ENCODE measurements at places on chromosomes 7 and 10.

GRCh38 chr7:45202625-45203024, 45.0 kb downstream of the RAMP3 start:
- no peak for DNase-seq

DNA sequence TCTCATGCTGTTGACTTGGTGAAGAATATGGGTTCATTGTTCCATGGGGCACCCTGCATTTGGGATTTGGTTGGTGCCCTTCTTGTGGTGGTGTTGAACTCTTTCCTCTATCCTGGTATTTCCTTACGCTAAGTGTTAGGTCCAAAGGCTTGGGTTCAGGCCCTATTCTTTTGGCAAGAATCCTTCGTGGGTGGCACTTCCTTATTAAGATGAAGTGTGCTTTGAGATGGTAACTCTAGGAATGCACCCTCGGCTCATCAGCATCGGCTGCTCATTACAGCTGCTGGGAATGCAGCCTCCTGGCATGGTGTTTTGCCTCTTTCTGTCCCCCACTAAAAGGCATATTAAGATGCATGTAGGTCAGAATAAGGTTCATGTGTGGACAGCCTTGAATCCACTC, 380.7 kb downstream of the RPS24 start:
- no peak for DNase-seq

DNA sequence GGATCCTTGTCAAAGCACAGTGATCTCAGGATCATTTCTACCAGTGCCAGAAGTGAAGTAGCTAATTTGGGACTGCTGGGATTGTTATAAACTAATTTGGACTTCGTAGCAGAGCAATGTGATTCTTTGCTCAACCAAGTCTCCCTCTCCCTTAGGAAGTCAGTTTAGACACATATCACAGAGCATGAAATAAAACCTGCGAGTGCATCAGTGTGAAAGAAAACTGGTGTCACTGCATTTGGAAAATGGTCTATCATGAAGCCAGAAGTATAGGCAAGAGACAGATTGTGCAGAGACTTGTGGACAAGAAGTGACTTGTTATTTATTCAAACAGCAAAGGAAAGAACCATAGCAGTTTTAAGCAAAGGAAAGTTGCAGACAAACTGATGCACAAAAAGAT, 560.5 kb upstream of the NRG3 start:
- no peak for DNase-seq

GRCh38 chr10:21520509-21520908, 5.0 kb downstream of the SKIDA1 start:
- no peak for DNase-seq

DNA sequence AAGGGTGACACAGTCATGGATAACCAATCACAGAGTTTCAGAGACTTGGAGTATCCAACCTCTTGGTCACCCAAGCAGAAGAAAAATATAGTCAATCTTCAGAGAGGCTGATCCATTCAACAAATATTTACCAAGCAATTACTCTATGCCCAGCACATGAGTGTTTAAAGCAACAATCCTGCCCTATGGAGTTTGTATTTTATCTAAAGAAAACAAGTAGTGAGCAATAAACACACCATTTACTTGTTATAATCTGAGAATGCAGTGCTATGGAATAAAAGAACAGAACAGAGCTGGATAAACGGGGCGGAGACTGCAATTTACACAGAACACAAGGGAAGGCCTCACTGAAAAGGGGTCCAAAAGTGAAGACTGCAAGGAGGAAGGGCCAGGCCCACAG, 63.8 kb downstream of the GRB10 start:
- DNase-seq: no peak

GRCh38 chr7:69685293-69685631, 87.0 kb downstream of the AUTS2 start:
- no peak for DNase-seq

GRCh38 chr7:9210114-9210513, 776.7 kb downstream of the NXPH1 start:
- DNase-seq: no peak

DNA sequence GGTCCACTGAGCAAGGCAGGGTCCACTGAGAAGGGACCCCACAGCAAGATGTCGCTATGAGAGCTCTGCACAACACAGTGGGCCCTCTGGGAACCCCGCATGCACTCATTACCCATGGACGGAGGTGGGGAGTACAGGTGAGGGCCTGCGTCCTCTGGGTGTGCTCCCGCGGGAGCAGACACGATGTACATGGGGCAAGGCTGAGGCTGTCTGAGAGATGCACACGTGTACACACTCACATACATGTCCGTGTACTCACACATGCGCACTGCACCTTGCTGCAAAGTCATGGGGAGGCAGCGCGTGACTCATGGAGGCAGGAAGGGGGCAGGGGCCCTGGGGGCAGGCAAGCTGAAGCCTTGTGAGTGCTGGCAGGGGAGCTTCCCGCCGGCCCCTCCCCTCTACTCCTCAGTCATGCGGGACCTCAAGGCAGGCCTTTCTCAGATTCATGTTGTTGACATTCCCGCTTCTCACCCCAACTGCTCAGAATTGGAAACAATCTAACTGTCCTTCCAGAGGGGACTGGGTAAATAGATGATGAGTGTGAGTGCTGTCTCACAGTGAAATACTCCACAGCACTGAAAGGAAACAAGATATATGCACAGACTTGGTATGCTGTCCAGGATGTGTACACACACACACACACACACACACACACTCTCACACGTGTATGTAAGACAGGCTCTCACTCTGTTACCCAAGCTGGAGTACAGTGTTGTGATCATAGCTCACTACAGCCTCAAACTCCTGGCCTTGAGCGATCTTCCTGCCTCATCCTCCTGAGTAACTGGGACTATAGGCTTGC, 40.0 kb downstream of the GOLGA7B start:
- peak; percentile 35 for DNase-seq

GRCh38 chr10:70907637-70908405, 19.5 kb upstream of the PCBD1 start:
- no peak for DNase-seq

DNA sequence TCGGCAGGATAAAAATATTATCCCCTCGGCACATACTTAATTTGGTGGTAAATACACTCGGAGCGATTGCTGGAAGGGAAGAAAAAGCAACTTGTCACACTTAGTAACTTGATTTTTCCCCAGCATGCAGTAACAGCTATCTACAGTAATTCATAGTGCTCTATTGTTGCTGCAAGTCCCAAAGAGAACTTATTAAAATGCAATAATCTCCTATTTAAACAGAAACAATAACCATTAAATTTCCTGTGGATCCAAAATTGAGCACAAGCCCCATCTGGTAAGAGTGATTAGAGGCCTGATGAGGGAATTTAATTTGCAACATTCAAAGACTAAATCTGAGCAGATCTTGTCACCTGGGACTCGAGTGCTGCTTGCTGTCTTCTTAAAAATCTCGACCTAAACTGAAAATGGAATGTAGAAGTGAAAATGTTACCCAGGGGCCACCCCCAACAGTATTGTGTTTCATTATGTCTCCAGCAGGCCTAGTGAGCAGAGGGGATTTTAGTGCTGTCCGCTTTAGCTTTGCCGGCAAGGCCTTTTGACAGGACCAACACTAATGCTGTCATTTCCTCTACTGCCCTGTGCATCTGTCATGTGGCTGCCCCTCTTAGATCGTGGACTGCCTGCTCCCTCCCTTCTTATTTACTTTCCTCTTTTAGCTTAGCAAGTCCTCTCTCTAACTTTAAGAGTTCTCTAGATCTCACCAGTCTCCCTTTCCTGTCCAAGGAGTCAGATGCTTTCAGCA, 639.7 kb downstream of the AUTS2 start:
- DNase-seq: no peak

GRCh38 chr7:84654273-84654672, 459.7 kb upstream of the SEMA3A start:
- DNase-seq: no peak

DNA sequence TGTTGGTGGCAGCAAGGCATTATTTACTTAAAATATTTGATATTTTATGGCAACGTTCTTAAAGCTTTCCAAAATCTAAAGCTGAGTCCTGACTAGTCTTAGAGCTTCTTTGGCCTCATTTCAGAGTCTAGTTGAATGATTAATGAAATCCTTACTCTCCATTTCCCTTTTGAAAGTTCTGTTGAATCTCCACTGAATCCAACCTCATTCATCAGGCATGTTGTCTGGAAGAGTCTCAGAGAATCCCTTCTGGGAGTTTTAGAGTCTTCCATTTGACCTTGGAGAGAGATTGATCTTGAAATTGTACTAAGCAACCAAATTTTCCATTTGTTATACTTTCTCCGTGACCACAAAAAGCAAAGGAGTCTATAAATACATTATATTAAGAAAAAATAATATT, 198.5 kb upstream of the TMEM196 start:
- no peak for DNase-seq

- no peak for DNase-seq
Measured at GRCh38 chr10:60906411-60906810, 37.6 kb downstream of the RHOBTB1 start.

GRCh38 chr7:111004310-111004901, 86.5 kb upstream of the LRRN3 start:
- DNase-seq: peak; percentile 40

DNA sequence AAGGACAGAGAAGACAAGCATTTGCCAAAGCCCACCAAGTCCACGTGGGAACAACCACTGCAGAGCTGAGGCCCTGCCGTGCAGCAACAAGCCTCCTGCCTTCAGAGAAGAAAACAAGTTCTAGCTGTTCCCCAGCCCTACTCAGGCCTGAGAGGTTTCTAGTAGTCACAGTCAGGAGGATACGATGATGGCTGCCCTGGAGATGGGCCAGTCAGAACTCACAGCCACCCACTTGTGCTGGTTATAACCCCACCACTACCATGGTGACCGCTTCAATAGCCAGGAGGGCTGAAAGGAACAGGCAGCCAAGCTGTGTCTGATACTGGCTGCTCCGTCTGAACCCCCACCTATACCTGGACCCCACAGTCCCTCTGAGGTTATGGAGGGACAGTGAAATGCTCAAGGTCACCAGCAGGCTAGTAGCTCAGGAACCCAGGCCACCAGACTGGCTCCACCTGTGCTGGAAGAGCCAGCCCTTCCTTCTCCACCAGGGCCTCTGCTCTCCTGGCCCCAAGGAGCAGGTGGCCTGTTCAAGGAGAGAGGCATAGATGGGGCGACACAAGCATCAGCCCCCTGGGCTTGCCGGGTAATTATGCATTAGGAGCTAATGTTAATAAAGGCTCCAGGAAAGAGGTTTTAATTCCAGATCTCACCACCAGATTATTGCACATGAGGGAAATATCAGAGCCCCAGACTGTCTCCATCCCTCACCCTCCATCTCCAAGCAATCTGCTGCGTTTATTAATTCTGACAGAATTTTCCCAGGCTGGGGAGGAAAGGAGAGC, 125.8 kb upstream of the PCBD1 start:
- no peak for DNase-seq
